ENCODE measurements at places on chromosomes 3 and 15.
A peak's percentile ranks its signal among the peaks of the same experiment; 100 is the strongest.

GRCh38 chr3:13599887-13600450 is 51.0 kb downstream of the FBLN2 start:
- H3K27ac ChIP-seq: no peak overlapping the region
- no peaks in the 10 kb centered on the region for H3K36me3 ChIP-seq
- H3K4me1 ChIP-seq: peaks cover 12% of the 10 kb centered on the region
- H3K4me3 ChIP-seq: no peak overlapping the region
- H3K27me3 ChIP-seq: no peaks in the 10 kb centered on the region

DNA sequence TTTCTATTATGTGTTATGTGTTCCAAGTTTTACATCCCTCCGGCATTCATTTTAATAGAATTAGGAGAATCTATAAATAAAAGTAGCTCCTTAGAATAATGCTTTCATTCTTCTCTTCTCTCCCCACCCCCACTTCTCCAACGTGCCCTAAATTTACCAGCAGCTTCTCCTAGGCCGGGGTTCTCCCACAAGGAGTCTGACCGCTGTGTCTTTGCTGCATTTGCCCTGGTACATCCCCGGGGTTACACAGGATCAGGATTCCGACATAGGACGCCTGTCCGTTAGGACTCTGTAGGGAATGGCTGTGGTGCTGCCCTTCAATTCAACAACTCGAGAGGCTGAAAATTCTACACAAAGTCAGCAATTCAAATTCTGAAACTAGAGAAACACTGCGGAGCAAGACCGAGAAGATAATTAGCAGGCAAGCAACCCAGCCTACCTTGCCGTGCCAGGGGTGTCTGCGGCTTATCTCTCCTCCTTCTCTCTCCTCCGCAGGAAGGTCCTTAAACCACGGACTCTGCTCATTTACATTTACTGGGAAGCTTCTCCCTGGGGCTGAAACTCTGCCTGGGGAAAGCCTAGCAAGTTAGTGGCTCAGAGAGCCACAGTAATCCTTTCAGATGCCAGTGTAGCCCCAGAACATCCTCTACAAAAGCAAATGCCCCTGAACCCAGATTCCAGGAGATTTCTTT is 18.8 kb downstream of the PCSK6 start:
- no peaks in the 10 kb centered on the region for H3K27me3 ChIP-seq
- DNase-seq: no peak
- no peaks in the 10 kb centered on the region for H3K36me3 ChIP-seq

- no peak overlapping the region for H3K27ac ChIP-seq
- peaks cover 31% of the 10 kb centered on the region for H3K4me1 ChIP-seq
- H3K4me3 ChIP-seq: no peak overlapping the region
- no peaks in the 10 kb centered on the region for H3K27me3 ChIP-seq
Measured at GRCh38 chr15:78044407-78045155, 32.9 kb downstream of the TBC1D2B start.

DNA sequence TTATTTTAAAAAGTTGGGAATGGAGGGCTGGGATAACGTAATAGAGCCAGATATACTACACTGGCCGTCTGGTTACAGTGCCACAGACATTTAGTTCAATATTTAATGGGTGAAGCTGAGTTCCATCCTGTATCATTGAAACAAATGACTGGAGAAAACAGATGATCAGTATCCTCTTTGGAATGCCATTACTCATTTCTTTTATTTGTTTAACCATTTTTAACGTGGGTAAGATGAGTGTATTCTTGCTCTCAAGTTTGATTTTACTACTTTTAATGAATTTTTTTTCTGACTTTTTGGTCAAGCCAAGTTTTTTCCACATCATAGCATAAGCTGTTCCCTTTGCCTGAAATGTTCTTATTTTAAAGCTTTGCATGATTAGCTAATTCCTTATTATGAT is 53.9 kb upstream of the GRM7 start:
- H3K4me3 ChIP-seq: no peak overlapping the region
- DNase-seq: no peak
- no peaks in the 10 kb centered on the region for H3K27me3 ChIP-seq

GRCh38 chr15:88658972-88659931 is 20.4 kb downstream of the ISG20 start:
- peak; percentile 7 for DNase-seq
- H3K27ac ChIP-seq: no peak overlapping the region
- H3K27me3 ChIP-seq: no peaks in the 10 kb centered on the region
- no peaks in the 10 kb centered on the region for H3K4me1 ChIP-seq
- H3K4me3 ChIP-seq: no peak overlapping the region

Data from testis (tissue), 5 donors.